ENCODE measurements at places on chromosomes 13 and 19.

DNA sequence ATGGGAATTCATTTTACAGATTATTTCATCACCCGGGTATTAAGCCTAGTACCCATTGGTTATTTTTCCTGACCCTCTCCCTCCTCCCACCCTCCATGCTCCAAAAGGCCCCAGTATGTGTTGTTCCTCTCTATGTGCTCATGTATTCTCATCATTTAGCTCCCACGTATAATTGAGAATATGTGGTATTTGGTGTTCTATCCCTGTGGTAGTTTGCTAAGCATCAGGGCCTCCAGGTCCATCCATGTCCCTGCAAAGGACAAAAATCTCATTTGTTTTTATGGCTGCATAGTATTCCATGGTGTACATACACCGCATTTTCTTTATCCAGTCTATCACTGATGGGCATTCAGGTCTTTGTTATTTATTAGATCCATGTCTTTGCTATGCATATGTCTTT is 894.1 kb upstream of the MIR17HG start:
- DNase-seq, result no peak

DNA sequence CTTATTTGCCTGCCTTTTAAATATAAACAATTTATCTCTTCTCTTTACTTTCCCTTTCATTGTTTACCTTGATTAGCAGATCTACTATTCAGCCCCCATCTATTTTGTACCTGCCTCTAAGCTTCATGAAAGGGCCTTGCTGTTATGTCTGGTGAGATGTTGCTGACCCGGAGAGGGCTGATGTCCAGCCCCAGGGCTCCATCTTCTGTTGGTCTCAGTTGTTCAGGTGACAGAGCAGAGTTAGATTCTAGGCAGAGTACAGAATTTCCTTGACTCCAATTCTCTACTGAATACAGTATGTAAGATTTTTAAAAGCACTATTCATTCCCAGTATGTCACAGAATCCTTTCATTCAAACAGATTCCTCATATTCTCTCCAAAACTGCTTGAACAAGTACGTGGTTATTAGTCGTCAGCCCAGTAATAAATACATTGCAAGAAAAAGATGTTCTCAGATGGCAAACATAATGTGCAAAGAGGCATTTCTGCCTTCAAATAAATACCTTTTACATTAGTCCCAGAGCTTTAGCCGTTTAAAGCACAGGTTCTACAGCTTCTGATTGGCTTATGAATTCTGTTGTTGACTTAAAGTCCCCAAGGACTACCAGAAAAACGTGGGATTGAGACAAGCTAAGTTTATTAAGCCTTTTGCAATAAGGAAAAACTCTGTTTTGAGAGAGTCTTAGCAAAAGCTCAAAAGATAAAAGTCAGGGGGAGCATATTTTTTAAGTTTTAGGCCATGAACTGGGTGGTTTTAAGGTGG is 159.1 kb downstream of the GPC5 start:
- peak; percentile 11 for DNase-seq

DNA sequence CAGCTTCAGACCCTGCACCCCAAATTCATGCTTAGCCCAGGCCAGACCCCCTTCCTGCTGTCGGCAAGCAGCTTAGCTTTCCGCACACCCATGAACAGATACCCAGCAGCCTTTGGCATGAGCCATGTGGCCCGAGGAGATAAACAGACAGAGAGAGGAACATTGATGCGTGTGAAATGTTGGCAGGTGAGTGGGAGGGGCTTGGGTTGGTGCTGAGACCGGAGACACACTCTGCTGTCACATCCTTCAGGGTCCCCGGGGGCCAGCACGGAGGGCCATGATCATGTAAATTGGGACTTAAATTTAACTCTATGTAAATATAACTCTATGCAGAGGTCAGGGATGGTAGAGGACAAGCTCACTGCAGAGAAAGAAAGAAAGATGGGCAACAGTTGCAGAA is 1.5 kb downstream of the CD22 start:
- DNase-seq, result peak; percentile 5

GRCh38 chr19:30788105-30788765 is 416.1 kb downstream of the ZNF536 start:
- no peak for DNase-seq

- peak; percentile 26 for DNase-seq
Measured at GRCh38 chr19:6060600-6061375, 49.5 kb downstream of the RFX2 start.

- no peak for DNase-seq
Measured at GRCh38 chr13:99136427-99136954, 64.2 kb upstream of the UBAC2 start.

GRCh38 chr13:99357131-99357596 is 50.0 kb upstream of the GPR183 start:
- peak; percentile 51 for DNase-seq

DNA sequence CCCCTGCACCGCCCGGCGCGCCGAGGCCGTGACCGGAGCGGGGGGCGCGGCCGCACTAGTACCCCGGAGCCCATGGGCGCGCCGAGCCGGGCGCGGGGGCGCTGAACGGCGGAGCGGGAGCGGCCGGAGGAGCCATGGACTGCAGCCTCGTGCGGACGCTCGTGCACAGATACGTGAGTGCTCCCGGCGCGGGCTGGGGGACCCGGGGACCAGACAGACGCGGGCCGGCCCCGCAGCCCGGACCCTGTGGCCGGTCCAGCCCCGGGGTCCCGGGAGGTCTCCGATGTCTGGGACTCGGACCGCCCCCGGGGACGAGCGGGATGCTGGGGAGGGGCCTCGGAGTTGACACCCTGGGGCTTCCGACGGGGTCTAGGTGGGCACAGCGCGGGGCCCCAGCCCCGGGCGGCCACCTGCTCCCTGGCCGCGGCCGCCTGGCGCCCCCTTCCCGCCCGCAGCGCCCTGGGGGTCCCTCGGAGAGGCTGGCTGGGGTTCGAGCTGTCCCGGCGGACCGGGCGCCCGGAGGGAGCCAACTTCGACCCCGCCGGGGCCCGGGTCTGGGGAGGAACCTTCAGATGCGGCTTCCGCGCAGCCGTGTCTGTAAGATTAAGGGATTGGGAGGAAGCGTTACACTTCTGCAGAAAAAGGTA is 568 bp downstream of the ATP11A start:
- peak; percentile 57 for DNase-seq

GRCh38 chr19:15623711-15624318 is 8.8 kb downstream of the CYP4F8 start:
- DNase-seq, result peak; percentile 15

- no peak for DNase-seq
Measured at GRCh38 chr13:99661791-99662190, 160.5 kb downstream of the TM9SF2 start.

DNA sequence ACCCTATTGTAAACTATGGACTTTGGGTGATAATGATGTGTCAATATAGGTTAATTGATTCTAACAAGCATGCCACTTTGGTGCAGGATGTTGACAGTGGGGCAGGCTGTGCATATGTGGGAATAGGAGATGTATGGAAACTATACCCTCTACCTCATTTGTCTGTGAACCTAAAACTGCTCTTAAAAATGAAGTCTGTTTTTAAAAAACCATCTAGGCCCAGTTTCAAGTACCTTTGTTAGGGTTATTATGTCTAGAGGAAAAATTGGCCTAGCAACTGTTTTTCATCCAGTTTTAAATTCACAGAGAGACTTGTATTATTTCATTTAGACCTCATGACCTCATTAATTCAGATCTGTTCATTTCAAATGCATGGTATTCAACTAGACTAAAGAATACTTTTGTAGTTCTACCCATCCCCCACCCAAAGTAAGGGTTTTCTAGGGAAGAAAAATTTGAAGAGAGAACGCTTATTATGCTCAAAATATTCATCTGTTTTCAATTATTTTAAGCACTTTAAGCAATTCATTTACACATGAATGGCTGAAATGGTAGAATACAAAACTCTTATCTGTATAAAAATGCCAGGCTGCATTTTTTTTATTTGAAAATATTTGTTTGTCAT is 1781.9 kb upstream of the MIR17HG start:
- DNase-seq, result no peak

- peak; percentile 34 for DNase-seq
Measured at GRCh38 chr13:92734068-92734467, 492.5 kb upstream of the GPC6 start.

DNA sequence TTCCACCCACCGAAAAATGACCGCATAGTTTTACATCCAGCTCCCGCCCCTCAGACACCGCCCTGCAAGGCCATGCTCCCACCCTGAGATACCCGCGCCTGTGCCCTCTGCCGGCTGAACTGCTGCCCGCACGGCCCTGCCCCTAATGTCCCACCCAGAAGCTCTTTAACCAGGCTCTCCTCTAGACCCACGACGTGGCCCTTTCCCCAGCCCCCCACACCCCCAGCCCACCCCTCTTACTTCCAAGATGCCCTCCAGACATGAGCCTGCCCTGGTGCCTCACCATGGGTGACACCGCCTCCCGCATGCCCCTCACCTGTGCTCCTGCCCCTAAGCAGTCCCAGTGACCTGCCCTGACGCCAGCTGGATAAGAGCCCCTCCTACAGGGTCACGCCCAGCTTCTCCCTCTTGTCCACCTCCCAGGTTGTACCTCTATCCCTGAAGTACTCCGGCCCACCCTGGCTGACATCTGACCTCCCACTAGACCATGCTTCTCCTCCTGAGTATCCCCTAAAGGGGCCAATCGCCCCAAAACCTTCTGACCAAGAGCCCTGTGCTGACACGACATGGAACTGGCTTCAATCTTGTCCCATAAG is 51.2 kb downstream of the COLGALT1 start:
- DNase-seq, result no peak

DNA sequence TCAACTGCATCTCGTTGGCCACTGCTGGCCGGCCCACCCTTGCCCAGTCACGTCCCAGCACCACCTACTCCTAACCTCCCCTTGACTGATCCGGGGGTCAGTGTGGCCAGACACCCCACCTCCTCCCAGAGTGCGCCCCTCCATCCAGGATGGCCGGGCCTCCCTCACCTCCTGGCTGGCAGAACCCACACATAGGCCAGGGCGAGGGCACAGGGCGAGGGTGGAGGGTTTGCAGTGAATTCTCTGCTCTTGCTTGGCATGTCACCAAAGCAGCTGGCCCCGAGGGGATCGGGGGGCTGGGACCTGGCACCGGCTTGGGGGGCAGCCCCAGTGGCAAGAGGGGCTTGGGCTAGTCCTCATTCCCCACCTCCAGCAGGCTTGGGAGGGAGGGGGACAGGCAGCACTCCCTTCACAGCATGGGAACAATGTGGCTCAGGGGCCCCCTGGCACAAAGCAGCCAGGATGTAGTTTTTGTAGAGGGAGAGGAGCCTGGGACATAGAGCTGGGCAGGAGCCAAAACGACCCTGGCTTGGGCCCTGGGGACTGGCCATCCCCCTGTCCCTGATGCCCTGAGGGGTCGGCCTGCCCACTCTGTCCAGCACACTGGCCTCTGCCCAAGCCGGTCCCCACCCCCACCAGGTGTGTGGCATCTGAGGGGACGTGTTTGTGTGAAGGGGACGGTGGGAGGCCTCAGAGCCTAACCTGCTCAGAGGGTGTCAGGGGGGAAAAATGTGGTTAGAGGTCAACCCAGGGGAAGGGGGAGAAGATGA is 28.5 kb upstream of the ASF1B start:
- DNase-seq, result no peak

- no peak for DNase-seq
Measured at GRCh38 chr19:33562636-33563035, 41.0 kb upstream of the PEPD start.

DNA sequence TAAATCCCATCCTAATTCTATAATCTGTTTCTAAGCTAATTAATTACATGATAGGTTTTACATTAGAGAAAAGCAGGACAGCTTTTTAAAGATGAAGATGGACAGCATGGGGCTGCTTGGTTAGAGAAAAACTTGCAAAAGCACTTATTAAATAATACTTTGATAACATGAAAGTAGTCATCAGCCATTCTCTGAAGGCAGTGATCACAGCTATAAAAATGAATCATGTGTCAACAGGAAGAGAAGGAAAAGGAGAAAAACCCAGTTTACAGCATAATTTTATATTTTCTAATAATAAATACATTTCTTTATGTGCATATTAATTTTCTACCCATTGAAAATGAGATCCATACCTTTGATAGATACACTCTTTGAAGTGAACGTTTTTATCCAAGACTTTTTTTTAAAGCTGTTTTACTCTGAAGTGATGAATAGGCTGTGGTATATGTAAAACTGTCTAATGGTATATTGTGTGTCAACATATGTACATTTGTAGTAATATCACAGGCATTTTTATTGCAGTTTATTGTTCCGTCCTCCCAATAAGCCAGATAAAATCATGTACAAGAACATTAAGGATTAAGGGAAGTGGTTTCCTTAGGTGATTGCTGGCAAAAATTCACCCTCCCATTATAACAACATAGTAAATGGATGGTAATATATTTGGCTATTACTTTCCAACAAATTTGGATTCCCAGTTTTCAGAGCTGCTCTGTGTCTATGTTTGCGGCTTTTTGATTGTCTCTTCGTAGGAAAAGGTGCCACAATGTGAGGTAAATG is 1.3 kb upstream of the KLF5 start:
- no peak for DNase-seq

- DNase-seq, result no peak
Measured at GRCh38 chr13:104315606-104316005, 1249.4 kb upstream of the SLC10A2 start.

DNA sequence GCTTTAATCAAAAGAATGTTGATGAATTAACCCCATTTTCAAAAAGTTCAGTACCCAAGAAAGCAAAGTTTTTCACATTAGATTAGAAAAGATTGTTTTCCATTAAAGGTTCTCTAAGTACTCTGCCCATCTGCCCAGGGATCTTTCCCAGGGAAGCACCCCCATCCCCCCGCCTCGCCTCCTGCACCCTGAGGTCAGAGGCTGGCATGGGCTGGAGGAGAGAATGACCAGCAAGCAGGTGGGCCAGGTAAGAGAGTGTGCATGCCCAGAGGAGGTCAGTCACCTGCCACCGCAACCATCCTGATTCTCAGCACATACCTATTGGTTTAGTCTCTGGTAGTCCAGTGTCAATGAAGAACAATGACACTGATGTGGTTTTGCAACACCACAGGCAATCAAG is 279.4 kb upstream of the ZNF507 start:
- DNase-seq, result no peak

GRCh38 chr19:14091813-14092462 is 1.4 kb upstream of the SAMD1 start:
- DNase-seq, result no peak

GRCh38 chr13:51303063-51303552 is 36.4 kb upstream of the SERPINE3 start:
- DNase-seq, result no peak

DNA sequence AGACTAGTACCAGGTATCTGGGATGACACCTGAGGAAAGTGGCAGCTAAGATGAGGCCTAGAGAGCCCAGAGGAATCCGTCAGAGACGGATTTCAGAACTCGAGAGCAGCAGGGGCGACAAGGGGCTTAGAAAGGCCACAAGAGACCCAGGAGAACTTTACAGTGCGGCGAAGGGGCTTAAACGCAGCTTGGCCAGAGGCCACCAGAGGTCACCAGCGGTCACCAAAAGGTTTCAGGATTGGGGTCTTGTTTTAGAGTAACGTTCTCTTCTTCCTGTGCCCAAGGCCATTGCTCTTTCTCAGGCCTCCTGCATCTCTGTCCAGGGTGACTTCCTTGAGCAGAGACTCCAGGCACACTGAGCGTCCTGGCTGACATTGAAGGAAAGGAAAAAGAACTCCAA is 2.2 kb downstream of the ZSCAN22 start:
- DNase-seq, result peak; percentile 60
